ENCODE measurements at places on chromosomes 5 and 9.

- H3K27ac ChIP-seq: no peak overlapping the region
- H3K27me3 ChIP-seq: no peaks in the 10 kb centered on the region
- no peaks in the 10 kb centered on the region for H3K36me3 ChIP-seq
- H3K4me3 ChIP-seq: no peak overlapping the region
Measured at GRCh38 chr5:143564417-143564816, 160.9 kb upstream of the NR3C1 start.

GRCh38 chr5:37400501-37400900, 21.4 kb downstream of the WDR70 start:
- no peaks in the 10 kb centered on the region for H3K4me1 ChIP-seq
- H3K4me3 ChIP-seq: no peak overlapping the region
- no peaks in the 10 kb centered on the region for H3K27me3 ChIP-seq
- peaks cover 64% of the 10 kb centered on the region for H3K36me3 ChIP-seq
- no peak overlapping the region for H3K27ac ChIP-seq

DNA sequence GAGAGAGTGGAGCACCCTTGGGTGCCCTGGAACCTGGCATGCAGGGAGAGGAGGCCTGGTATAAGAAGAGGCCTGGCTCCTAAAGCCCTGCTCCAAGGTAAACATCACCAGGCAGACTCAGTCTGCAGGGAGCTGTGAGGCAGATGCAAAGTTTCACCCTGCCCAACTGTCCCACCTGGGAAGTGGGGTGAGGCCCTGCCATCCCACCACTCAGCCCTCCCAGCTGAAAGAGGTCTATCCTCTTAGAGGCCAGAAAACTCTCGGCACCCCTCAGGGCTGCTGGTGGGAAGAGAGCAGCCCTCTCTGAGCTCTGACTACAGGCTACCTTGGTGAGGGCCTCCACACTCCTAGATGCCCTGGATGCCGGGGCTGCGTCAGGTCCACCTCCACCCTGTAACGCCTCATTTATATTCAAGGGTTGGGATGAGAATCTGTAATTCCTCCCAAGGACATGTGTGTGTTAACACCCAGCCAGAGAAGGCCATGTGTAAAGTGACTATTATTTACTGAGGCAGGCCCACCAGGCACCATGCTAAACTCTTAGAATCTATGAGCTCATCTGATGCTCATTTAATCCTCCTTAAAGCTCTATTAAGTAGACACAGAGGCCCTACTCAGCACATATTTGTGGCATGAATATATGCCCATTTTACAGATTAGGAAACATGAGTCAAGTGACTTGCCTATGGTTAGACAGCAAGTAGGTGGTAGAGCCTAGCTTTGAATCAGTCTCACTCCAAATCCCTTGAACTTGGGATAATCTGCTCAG, 205.9 kb downstream of the FSTL4 start:
- no peak for DNase-seq
- no peaks in the 10 kb centered on the region for H3K36me3 ChIP-seq
- H3K4me3 ChIP-seq: no peak overlapping the region
- no peaks in the 10 kb centered on the region for H3K27me3 ChIP-seq
- no peaks in the 10 kb centered on the region for H3K4me1 ChIP-seq

- H3K27me3 ChIP-seq: no peaks in the 10 kb centered on the region
- no peaks in the 10 kb centered on the region for H3K4me1 ChIP-seq
- no peaks in the 10 kb centered on the region for H3K36me3 ChIP-seq
- no peak for DNase-seq
- H3K4me3 ChIP-seq: peak overlapping the region; percentile 70
- H3K27ac ChIP-seq: peak overlapping the region; percentile 0
Measured at GRCh38 chr5:10333154-10334006, 20.1 kb upstream of the MARCHF6 start.

DNA sequence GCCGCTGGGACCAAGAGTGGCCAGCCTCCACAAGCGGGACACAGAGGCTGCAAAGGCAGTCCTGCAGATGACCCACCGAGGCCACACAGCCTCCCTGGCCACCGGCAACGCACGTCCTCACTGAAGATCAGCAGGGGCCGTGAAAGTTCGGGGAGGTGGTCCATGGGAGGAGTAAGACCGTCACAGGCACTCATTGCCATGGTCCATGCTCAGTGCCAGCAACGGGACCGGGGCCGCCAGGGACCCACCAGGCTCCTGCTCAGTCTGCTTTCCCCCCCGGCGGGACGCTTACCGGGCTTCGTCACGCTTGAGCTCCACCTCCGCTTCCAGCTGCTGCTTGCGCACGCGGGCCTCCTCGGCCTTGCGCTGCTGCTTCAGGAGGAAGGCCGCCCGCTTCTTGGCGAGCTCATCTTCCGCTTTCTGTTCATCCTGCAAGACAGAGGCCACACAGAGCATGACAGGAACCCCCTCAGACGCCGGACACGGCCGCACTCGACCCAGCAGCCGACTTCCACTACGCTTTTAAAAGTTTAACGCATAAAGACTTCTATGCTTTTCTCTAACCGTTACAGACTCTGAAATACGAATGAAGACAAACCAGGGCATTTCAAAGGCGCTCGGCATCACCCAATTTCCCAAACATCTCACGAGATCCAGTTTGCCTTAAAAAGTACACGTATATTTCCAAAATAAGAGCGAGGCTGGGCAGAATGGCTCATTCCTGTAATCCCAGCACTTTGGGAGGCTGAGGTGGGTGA, 88.4 kb downstream of the CAMSAP1 start:
- H3K27ac ChIP-seq: no peak overlapping the region
- peak; percentile 60 for DNase-seq
- H3K27me3 ChIP-seq: no peaks in the 10 kb centered on the region
- H3K4me3 ChIP-seq: no peak overlapping the region
- no peaks in the 10 kb centered on the region for H3K4me1 ChIP-seq

- no peak for DNase-seq
- H3K4me1 ChIP-seq: no peaks in the 10 kb centered on the region
- H3K27me3 ChIP-seq: no peaks in the 10 kb centered on the region
- H3K4me3 ChIP-seq: no peak overlapping the region
- no peaks in the 10 kb centered on the region for H3K36me3 ChIP-seq
- H3K27ac ChIP-seq: no peak overlapping the region
Measured at GRCh38 chr5:143271431-143271830, 132.1 kb downstream of the NR3C1 start.

DNA sequence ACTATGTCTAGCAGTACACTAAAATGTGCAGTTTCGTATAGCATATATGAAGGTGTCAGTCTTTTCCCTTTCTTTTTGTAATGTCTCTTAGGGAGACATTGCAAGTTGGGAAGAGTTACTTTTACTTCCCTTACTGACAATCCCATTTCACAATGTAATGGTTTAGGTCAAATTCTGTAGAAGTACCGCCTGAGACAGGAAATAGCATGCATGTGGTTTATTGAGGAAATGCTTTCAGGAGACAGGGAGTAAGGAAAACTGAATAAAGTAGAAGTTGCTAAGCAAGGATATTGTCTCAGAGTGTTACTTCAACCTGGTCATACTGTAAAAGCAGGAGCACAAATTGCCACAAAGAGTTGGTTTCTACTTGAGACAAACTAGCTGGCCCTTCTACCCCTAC, 32.1 kb upstream of the MSANTD3 start:
- no peak overlapping the region for H3K27ac ChIP-seq
- H3K36me3 ChIP-seq: no peaks in the 10 kb centered on the region
- H3K27me3 ChIP-seq: no peaks in the 10 kb centered on the region
- no peak overlapping the region for H3K4me3 ChIP-seq

DNA sequence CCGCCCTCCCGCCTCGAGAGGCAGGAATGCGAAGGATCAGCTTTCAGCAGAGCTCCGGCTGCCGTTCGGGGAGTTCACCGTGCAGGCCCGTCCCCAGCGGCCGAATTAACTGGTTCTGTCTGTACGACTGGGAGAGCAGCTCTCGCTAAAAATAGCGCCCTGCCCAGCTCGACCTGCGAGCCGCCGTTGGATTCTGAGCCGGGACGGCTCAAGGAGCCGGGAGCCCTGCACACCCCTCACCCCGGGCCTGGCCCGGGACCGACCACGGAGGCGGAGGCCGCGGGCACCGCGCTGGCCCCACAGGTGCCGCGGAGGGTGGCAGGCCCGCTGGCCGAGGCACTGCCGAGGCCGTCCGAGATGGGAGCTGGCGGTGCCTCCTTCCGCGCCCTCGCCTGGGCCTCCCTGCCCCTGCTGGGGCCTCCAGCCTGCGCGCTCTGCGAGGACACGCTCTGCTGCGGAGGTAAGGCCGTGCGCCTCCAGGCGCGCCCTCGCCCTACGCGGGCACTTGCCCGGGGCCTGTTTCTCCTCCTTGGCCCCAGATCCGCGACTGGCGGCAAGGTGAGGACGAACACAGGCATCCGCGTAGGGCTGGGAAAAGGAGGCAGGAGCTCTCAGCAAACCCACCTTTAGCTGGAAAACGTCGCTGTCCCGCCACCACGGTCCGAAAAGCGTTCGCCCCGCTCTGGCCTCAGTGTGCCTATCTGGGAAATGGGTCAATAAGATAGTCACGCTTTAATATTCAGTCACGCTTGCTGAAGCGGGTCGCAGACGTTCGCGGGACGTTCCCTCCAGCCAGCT, 53.1 kb upstream of the DAB2IP start:
- H3K27ac ChIP-seq: peak overlapping the region; percentile 98
- H3K27me3 ChIP-seq: no peaks in the 10 kb centered on the region
- no peaks in the 10 kb centered on the region for H3K36me3 ChIP-seq
- peak overlapping the region; percentile 69 for H3K4me3 ChIP-seq
- DNase-seq: peak; percentile 95
- peaks cover 57% of the 10 kb centered on the region for H3K4me1 ChIP-seq

DNA sequence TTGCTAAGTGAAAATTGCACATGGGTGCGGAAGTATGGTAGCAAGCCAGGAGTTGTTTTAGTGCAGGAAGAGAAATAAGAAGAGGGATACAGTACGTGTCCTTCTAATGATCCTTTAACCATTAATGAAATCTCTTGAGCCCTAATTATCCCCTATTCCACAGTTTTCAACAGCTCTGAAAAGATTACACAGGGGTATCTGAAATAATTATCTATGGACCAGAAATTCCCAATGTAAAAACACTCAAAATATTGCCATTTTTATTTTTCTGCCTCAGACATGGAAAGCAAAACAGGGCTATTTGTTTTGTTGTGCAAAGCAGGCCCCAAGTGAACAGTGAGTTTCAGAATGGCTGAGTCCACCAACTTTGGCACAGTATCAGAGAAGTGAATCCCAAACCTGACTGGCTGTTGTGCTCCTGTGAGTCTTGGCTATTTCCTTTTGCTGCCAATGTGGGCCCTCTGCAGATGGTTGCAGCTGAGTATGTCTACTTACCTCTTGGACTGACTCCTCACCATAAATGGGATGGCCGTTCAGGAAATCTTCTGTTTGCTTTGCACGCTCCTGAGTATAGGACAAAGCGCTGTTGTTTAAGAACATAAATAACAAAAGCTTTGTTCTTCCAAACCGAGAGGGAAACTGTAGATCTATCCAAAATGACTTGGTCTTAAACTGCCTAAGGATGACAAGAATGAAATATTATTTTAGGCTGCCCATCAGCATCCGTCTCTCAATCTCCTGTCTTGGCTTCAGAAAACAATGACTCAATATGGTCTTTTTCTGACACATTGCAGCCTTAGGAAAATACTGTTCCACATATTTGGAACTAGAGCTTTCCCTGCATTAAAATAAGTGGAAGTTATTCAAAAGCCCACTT, 204.1 kb downstream of the DEPDC1B start:
- H3K27me3 ChIP-seq: no peaks in the 10 kb centered on the region
- peak overlapping the region; percentile 75 for H3K27ac ChIP-seq
- peaks cover 58% of the 10 kb centered on the region for H3K4me1 ChIP-seq
- no peak for DNase-seq
- H3K36me3 ChIP-seq: no peaks in the 10 kb centered on the region

- H3K4me3 ChIP-seq: no peak overlapping the region
- no peaks in the 10 kb centered on the region for H3K27me3 ChIP-seq
- H3K36me3 ChIP-seq: peaks cover 48% of the 10 kb centered on the region
- no peak overlapping the region for H3K27ac ChIP-seq
- no peaks in the 10 kb centered on the region for H3K4me1 ChIP-seq
- no peak for DNase-seq
Measured at GRCh38 chr9:131198041-131198715, 72.8 kb downstream of the NUP214 start.

DNA sequence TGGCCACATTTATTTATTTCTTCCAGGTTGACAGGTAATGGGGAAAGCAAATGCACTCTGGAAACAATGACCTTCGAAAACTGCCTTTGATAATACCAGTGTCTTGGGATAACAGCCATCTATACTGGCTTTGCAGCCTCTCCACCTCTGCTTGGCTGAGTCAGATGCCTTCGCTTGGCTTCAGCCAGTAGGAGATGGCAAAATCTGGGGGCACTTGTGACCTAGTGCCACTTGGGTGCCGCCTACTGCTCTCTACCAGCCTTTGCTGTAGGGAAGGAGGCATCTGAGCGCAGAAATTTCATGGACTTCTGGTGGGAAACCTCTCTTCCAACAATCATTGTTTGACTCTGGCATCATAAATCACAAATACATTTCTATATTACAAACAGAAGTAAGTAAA, 21.8 kb downstream of the FYB1 start:
- H3K36me3 ChIP-seq: no peaks in the 10 kb centered on the region
- no peak overlapping the region for H3K27ac ChIP-seq
- H3K27me3 ChIP-seq: no peaks in the 10 kb centered on the region
- no peak for DNase-seq
- H3K4me1 ChIP-seq: no peaks in the 10 kb centered on the region
- no peak overlapping the region for H3K4me3 ChIP-seq

DNA sequence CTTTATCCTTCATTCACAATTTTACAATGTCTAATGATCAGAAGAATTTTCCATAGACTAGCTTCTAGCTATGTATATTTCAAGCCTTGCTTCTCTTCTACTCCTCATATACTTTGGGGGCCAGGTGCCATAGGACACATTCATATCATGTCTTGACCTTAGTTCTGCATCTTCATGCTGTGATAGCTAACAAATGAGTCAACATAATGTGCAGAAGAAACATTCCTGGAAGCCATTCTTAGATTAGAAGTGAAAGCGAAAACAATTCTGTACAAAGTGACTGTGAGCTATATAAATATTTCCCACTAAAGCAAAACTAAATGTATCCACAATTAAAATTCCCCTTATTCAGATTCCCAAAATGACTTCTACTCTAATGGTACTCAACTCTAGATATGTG, 320.2 kb upstream of the NREP start:
- no peaks in the 10 kb centered on the region for H3K4me1 ChIP-seq
- H3K36me3 ChIP-seq: no peaks in the 10 kb centered on the region
- no peak for DNase-seq
- no peaks in the 10 kb centered on the region for H3K27me3 ChIP-seq
- no peak overlapping the region for H3K27ac ChIP-seq
- no peak overlapping the region for H3K4me3 ChIP-seq

DNA sequence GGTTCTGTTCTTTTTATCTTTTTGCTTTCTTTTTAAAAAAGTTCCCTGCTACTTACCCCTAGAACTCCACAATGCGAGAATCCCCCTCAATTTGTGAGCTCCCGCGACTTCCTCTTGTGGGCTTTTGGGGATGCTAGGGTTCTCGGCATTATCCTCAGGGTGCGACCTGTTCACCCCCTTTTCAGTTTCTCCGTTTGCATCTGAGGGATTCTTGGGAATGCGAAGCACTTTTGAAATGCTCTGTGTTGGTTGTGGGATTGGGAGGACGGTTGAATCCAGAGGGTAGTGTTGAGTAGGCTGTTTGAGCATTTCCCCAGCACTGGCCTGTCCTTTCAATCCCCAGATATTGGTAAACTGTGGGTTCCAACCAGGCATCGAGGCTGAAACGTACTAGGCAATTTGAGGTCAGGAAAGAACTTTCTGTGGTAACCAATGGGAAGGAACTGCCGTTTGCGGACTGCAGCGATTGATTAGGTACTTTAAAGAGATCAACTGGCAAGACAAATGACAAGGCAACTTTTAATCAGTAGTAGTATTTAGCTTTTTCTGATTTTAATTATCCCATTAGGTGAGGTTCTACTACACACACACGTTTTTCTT, 415 bp downstream of the XRCC4 start:
- DNase-seq: no peak
- no peaks in the 10 kb centered on the region for H3K27me3 ChIP-seq
- peak overlapping the region; percentile 77 for H3K4me3 ChIP-seq
- H3K27ac ChIP-seq: peak overlapping the region; percentile 86
- H3K36me3 ChIP-seq: no peaks in the 10 kb centered on the region
